ENCODE measurements at places on chromosomes 11 and 22.
A peak's percentile ranks its signal among the peaks of the same experiment; 100 is the strongest.

GRCh38 chr11:22807855-22808570 lies 21.6 kb downstream of the SVIP start:
- DNase-seq = no peak

GRCh38 chr22:22689621-22690345 lies 45.4 kb downstream of the GGTLC2 start:
- no peak for DNase-seq

DNA sequence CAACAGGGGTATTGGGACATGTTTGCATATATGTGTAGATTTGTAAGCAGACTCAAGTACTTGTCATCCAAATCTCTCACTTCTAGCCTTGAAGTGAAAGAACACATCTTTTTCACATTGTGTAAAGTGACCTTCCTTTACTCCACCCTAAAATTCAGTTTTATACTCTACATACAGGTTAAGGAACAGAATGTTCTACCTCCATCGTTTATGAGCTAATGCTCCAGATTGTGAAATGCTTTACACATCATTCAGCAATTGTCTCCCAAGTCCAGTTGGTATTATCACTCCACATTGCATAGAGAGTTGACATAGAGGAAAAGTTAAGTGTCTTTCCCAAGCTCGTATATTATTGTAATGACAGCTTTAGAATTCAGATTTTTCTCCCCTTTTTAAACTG lies 46.1 kb upstream of the BLID start:
- no peak for DNase-seq

- no peak for DNase-seq
Measured at GRCh38 chr11:19820100-19820499, 107.5 kb downstream of the NAV2 start.

DNA sequence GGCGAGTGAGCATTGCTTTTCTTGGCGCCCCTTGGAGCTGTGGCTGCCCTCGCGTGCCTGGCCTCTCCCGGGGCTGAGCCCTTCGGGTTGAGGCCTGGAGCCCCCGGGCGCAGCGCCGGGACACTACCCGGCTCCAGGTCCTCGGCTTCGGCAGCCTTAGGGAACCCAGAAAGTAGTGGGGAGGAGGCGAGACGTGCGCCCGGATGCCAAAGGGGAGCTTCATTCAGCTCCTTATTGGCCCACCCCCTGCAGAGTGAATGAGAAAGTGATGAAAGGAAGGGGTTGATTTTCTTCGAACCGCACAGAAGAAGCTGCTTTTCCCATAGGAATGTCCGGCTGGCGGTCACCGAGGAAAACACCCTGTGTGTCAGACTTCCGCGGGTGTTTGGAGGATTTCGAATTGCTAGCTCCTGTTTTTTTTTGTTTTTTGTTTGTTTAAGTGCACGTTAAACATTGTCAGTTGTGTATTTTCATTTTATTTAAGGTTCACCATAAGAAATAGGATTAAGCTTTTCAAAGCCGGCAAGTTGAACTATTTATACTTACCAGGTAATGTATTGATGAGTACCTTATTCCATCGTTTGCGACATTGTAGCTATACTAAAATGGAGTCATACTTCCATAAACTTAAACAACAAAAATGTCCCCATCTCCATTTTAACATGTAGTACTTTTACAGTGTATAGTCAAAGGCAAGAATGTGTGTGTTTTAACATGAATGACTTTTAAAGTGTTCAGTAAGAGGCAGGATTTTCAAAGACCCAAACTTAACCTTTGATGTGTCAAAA lies 841 bp upstream of the EIF4G2 start:
- no peak for DNase-seq

- no peak for DNase-seq
Measured at GRCh38 chr11:76629853-76630599, 40.5 kb downstream of the LRRC32 start.

DNA sequence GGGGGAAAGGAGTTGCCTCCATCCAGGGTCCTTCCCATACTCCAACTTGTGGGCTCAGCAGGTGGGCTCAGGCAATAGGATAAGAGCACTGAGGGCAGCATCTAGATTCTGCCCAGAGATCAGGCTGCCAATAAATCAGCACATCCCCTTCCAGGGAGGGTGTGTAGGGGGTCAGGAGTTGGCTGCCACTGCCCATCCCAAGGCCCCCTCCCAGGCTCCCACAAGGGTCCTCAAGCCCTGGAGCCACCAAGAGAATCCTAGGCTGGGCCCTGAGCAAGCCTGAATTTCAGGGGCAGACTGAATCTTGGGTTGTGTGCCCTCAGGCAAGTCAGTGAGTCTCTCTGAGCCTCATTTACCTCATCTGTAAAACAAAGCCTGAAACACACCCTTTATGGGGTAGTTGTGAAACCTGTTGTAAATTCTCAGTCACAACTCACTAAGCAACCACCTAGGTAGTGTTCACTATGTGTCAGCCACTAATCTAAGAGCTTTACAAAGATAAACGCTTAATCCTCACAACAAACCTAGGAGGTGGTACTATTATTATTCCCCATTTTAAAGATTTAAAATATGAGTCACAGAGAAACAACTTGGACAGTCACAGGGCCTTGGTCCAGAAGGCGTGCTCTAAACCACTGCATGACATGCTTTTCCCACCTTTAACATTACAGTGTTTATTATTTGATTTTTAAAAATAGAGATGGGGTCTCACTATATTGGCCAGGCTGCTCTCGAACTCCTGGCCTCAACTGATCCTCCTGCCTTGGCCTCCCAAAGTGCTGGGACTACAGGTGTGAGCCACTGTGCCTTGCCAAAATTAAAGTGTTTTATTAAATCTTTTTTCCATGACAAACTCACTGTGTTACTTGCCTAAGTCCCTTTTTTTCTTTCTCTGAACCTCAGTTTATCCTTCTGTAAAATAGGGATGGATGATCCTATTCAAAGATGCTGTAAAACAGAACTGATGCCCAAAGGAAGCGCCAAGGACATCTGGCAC lies 36.2 kb downstream of the LMO1 start:
- peak; percentile 78 for DNase-seq

DNA sequence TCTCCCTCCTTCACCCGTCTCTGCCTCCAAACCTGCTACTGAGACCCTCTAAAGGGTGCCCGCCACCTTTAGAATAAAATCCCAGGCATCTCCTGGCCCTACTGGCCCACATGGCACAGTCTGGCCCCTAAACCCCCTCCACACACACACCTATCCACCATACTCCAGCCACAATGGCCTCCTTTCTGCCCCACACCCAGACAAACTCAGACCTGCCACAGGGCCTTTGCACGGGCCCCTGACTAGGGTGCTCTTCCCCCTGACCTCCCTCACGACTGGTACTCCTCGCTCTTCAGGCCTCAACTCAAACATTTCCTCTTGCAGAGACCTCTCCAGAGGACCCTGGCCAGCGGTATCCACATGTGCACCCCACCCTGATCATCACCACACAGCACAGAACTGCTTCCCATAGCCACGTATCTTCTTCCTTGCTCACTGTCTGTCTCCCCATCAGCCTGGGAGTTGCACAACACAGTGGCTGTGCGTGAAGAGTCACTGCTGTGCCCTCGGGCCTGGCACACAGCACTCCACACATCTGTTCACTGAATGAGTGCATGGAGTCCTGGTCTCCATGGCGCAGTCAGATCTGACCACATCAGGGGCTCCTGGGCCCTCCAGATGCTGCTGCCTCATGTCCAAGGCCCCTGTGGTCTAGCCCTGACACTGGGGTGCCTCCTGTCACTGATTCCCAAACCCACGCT lies 66.2 kb upstream of the TCF20 start:
- DNase-seq = no peak

GRCh38 chr11:56783448-56784041 lies 35.0 kb upstream of the OR9G4 start:
- peak; percentile 10 for DNase-seq

- DNase-seq = no peak
Measured at GRCh38 chr11:75896843-75897419, 81.9 kb downstream of the UVRAG start.

- no peak for DNase-seq
Measured at GRCh38 chr11:105142167-105142566, 2.6 kb upstream of the CARD18 start.

DNA sequence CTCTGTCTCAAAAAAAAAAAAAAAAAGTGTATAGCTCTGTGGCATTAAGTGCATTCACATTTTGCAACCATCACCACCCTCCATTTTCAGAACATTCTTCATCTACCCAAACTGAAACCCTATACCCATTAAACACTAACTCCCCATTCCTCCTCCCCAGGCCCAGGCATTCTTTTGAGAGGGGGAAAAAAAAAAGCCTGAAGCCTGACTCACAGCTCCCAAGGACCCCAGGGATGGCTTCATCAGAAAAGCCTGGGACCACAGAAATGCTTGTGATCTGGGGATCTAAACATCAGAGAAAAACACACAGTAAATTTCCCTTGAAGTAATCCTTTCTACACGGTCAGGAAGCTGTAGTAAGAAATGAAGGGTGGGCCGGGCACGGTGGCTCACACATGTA lies 10.7 kb upstream of the GTSE1 start:
- no peak for DNase-seq

DNA sequence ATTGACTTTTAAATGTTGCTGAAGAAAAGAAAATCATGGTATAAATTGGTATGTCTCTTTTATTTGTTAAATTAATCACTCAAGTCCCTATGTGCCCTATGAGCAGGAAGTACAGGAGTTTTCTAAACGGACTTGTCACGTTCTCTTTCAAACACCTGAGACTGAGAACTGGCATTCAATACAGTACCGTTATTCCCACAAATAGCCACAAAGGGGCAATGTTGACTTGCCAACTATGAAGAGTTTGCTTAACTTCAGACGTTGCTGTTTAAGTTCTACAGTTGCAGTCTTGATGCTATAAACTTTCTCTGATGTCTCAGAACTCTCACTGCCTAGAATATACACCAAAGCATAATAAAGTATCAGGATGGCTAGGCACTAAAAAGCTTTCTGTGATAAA lies 7.6 kb downstream of the OR56A1 start:
- peak; percentile 2 for DNase-seq

GRCh38 chr22:47068626-47068996 lies 306.2 kb downstream of the TBC1D22A start:
- no peak for DNase-seq

DNA sequence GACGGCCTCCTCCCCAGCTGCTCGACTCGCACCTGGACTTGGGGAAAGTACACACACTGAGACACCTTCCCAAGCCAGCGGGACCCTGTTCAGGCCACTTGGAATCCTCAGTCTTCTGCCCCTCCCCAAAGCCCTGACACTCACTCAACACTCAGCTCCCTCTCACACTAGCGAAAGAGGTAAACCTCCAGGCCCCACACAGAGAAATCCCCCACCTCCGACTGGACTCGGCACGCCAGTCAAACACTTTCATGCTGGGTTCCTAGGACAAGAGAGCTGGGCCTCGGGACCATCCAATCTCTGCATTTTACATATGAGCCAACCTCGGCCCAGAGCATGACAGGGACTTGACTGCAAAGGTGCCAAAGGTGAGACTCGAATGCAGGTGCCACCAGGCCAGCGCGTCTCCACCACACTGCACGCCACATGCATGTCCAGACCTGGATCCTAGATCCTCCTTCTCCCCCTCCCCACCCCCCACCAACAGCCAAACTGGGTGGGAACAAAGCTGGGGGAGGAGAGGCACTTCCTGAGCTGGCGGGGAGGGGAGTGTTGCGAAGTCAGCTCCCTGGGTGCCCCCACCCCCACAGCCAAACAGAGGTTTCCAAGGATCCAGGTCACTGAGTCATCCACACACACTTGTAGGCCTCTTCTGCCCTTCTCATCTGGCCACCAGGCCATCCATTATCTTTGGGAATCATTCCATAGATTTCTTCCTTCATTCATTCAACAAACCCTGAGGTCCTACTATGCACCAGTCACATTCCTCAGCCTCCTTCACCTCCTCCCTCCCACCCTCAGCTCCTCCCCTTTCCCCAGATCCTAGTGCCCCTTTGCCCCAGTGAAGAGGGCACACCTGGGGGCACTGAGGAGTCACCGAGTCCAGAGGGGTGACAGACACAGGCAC lies 10.7 kb upstream of the CD5 start:
- DNase-seq = no peak

- DNase-seq = no peak
Measured at GRCh38 chr11:132471466-132471865, 1060.8 kb downstream of the OPCML start.

GRCh38 chr11:134565343-134565891 lies 153.4 kb upstream of the B3GAT1 start:
- no peak for DNase-seq

DNA sequence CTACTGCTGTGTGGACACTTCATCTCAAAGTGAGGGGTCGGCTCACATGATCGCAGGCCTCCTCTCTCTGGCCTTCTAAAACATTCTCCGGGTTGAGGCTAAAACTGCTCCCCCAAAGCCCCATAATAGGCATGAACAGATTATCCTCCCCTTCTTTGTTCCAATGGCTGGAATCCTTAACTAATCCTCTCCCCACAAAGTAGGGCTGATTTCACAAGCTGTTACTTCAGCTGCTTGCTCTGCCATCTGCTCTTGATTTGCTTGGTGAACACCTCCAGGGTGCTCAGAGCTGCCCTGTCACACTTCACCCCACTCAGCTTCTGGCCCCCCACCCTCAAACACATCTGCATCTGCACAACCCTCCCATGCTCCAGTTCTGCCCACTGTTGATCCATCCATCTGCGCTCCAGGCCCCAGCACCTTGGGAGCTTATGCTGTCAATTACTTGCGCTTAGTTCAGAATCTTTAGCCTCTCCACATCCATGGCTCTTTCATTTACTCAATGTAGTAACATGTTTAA lies 173.1 kb upstream of the API5 start:
- DNase-seq = no peak

- DNase-seq = no peak
Measured at GRCh38 chr11:108871152-108871551, 206.3 kb downstream of the DDX10 start.

DNA sequence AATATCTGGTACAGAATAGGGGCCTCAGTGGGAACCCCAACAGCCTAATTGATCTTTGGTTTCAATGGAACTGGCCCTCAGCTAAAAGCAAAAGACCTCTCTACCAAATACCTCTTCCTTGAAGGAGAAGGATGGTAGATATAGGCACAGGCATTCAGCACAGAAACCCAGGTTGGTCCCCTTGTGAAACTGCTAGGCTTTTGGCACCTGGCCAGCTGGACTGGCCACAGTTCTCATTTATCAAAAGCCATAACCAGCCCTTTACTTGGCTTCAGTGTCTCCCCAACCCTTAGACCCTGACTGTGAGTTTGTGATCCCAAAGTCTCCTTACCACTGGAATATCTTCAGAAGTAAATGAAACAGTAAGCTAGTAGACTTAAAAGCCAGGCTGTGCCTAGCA lies 152.9 kb downstream of the TENM4 start:
- no peak for DNase-seq

- no peak for DNase-seq
Measured at GRCh38 chr22:36585841-36586240, 56.9 kb upstream of the EIF3D start.

- no peak for DNase-seq
Measured at GRCh38 chr11:5700421-5701054, 10.9 kb downstream of the TRIM22 start.

- DNase-seq = no peak
Measured at GRCh38 chr22:41526830-41527799, 17.2 kb downstream of the POLR3H start.

- DNase-seq = no peak
Measured at GRCh38 chr22:22403306-22403705, 105.2 kb downstream of the ZNF280B start.

- no peak for DNase-seq
Measured at GRCh38 chr11:6876914-6877313, 489 bp downstream of the OR10A4 start.
